ENCODE measurements at places on chromosomes 11 and 22.

DNA sequence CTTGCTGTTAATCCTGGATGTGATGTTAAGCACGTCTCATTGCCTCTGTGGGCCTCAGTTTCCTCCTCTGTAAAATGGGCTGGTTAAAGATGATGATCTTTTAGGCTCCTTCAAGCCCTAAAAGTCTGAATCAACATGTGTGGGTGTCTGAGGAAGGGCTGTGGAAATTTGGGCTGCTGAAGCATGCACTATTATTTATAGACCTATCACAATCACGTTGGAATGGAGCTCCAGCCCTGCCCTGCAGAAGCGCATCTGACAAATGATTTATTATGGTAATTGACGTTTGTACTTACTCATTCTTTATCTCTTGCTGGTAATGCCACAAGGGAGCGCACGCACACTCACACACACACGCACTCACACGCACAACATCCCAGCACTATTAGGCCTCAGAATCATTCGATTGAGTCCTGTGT lies 20.4 kb downstream of the P2RX3 start:
- DNase-seq = no peak

GRCh38 chr11:69394869-69395246 lies 86.6 kb upstream of the LINC01488 start:
- no peak for DNase-seq

DNA sequence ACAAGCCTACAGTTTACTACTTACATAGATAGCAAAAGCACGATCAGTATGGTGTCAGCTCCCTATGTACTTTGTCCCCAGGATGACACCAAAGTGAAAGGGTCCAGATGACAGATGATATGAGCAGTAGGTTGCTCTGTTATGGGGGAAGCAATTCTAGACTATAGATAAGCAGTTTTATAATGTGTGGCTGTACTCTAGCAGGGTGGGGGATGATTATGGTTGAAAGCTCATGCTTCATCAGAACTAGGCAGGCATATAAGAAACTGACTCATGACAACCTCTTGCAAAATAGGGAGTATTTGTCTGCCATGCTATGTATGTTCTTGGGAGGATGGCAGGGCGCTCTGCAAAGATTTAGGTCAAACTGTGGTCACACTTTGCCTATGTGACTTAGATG lies 158.2 kb upstream of the ZBED5 start:
- no peak for DNase-seq

DNA sequence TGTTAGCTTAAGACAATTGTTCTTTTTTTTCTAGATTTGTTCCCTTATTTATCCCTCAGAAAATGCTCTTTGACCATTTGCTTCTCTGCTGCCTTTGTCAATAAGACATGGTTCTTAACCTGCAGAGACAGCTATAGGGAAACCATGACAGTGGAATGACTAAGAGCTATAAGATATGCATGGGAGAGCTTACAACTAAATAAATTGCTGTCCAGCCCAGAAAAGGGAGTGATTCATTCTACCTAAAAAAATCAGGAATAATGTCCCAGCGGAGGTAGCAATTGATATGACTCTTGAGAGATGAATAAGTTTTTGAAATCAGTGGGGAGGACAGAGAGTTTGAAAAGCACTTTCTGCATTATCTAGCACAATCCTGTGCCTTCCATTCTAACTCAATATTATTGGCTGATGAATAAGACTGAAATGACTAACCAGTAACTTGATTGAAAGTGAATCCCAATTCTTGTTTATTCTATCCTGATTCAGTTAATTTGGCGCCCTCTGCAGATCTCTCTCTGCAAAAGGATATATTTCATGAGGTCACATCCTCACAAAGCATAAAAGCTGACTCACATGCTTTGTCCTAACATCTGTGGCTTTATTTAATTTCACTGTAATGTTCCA lies 680.5 kb upstream of the API5 start:
- DNase-seq = no peak

DNA sequence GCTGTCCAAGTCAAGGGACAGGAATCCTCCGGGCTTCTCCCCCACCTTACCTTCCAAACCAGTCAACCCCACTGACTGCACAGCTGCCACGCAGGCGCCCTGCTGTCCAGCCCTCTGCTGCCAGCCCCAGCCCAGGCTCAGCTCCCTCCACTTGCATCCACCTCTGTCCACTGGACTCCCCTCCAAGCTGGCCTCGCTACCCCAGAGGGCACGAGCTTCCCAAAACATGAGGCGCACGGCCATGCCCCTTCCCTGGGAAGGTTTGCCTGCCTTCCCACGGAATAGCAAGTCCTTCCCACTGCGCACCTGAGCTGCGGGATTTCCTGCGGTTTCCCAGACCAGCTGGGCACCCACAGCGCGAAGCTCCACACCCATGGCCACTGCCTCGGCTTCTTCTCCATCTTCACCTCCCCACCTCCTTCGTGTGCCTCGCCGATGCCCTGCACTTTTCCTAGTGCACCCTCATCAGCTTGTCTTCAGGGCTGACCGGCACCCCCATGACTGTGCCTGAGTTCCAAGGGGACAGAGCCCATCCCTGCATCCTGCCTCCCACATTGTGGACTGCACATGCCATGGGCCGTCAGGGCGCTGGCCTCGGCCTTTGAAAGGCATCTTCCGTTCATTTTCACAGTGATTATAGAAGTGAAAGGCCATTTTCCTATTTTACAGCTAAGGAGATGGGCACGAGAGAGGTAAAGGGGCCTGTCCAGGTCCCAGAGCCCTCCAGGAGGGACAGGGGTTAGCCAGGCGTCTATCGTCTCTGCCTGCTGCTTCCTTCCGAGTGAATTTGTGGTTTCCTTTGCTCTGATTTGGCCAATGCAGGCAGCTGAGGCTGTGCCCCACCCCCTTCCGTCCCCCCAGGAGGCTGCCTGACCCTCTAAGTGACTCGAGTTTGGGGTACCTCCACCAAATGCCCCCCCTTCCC lies 16.4 kb downstream of the IFITM10 start:
- DNase-seq = no peak

DNA sequence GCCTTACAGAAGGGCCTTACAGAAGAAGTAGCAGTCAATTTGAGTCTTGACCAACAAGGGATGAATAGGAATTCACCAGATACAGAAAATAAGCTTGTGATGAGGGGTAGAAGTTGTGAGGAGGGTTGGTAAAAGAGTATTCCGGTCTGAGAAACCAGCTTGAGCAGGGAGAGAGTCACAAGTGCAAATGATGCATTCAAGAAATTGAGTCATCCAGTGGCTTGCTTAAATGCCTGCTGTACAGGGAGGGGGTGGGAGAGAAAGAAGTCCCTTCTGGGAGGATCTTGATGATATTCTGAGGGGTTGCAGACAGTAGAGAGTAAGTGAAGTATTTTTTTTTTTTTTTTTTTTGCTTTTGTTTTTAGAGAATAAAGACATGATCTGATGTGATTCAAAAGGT lies 9.2 kb downstream of the CCKBR start:
- DNase-seq = no peak

- DNase-seq = no peak
Observed at GRCh38 chr22:45452565-45453379, 39.3 kb downstream of the RIBC2 start.

GRCh38 chr11:118953265-118953664 lies 2.8 kb upstream of the UPK2 start:
- no peak for DNase-seq

- DNase-seq = no peak
Observed at GRCh38 chr11:64560139-64560771, 30.8 kb upstream of the SLC22A12 start.

DNA sequence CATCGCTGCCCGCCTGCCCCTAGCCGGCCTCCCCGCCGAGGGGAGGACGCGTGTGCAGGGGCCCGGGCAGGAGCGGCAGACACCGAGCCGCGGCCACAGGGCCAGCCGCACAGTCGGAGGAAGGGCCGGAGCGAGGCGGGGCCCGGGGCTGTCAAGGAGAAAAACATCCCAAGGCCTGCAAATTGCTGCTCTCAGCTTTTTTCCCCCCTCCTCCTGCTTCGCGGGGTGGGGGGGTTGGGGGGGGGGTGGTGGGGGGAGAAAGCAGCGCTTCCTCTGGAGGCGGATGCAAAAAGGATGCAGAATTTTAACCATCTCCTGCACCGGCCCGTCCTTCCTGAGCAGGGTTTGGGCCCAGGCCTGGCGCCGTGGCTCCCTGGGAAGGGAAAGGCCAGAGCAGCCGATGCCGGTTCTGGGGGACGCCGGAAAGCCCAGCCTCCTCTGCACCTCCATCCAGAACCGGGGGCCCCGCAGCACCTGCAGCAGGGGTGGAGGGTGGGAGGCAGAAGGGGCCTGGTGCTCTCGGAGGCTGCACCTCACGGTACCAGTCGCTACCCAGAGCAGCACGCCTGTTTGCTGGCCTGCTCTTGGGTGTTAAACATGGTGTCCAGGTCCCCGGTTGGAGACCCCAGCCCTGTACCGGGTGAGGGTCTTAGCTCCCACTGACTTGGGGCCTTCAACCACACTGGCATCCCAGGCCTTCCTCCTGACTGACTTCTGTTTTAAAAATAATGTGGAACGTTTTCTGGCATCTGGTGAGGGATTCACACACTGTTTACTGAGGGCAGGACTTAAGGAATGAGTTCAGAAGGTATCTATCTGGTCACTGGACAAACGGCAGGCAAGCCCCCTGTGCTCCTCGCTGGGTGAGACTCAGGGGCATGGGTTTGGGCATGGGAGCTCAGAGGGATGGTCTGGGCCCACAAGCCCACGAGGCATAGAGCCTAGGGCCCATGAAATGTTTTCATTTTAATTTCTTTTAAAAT lies 77.4 kb upstream of the WNT7B start:
- DNase-seq = no peak

GRCh38 chr11:13052130-13052571 lies 43.0 kb downstream of the RASSF10 start:
- DNase-seq = no peak

GRCh38 chr11:38672445-38672844 lies 2074.4 kb upstream of the RAG2 start:
- DNase-seq = no peak

- DNase-seq = no peak
Observed at GRCh38 chr22:30783021-30783420, 88.3 kb downstream of the OSBP2 start.

- DNase-seq = no peak
Observed at GRCh38 chr22:30291058-30291892, 2.0 kb upstream of the CASTOR1 start.

GRCh38 chr11:46275964-46276641 lies 1.4 kb upstream of the CREB3L1 start:
- DNase-seq = no peak

DNA sequence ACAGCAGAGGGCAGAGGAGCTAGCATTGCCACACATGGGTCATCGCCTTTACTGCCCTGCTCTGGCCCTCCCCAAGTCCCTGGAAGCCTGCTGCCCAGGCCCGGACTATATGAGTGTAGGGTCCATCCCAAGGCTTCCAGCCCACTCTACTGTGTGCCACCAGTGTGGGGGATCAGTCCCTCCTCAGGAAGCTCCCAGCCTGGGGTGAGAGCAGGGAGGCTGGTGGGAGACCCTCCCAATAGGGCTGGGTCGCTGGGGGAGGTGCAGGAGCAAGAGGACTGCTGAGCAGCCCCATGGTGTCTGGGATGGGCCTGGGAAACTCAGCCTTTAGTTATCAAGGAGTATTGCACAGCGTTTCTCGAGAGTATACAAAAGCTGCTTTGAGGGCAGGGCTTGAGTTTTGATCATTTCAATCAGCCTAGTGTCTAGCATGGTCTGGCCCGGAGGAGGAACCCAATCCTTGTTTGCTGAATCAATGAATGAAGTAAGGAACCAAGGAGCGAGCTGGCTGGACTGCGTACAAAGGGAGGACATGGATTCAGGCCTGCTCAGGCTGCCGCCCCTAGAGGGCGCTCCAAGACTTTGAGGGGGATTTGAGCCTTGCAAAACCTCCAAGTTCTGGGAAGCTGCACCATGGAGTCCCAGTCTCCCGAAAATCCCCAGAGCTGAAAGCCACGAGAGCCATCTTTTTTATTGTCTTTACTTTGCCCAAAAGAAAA lies 89.0 kb upstream of the PARVA start:
- DNase-seq = peak; percentile 40

GRCh38 chr11:124315052-124315451 lies 1.3 kb upstream of the OR8D1 start:
- no peak for DNase-seq

Data from activated CD4-positive, alpha-beta T cell treated with anti-CD3 and anti-CD28 coated beads for 4 hours (primary cell).